Activated CD8-positive, alpha-beta memory T cell treated with anti-CD3 and anti-CD28 coated beads for 48 hours (primary cell): ENCODE measurements at places on chromosomes 3 and 15.

- no peak for DNase-seq
Observed at GRCh38 chr3:10284496-10284895, 8.3 kb downstream of the GHRL start.

- DNase-seq, result no peak
Observed at GRCh38 chr3:90095811-90096210, 988.4 kb downstream of the EPHA3 start.

DNA sequence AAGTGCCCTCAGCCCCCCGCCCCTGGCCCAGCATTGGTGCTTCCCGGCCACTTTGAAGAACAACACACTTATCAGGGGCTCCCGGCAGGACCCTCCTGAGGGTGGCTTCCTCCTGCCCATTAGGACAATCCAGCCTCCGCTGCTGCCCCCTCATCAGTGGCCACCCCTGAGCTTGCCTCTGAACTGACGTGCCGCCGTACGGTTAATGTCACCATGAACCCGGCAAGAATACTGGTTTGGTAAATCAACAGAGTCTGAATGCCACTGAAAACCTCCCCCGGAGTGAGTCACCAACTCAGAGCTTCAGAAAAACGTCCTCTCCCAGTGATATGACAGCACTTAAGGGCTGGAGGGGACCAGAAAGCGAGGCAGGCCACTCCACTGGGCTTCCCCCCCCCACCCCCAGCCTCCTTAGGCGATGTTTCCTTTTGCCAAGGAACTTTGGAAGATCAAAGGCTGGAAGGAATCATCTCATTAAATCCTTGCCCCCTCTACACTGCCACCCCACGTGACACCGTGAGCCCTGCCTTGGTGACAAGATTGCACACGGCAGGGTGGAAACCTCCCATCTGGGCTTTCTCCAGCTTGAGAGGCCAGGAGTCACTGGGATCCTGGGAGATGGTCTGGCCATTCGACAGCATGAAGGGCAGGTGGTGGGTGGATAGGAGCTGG, 142.1 kb downstream of the NUP210 start:
- DNase-seq, result no peak

GRCh38 chr3:195542316-195542697, 818 bp downstream of the PPP1R2 start:
- no peak for DNase-seq

- DNase-seq, result no peak
Observed at GRCh38 chr3:33458446-33458845, 18.2 kb upstream of the UBP1 start.

- no peak for DNase-seq
Observed at GRCh38 chr15:51310064-51310463, 28.3 kb downstream of the CYP19A1 start.

- no peak for DNase-seq
Observed at GRCh38 chr3:52396907-52397591, 47.9 kb downstream of the SEMA3G start.

DNA sequence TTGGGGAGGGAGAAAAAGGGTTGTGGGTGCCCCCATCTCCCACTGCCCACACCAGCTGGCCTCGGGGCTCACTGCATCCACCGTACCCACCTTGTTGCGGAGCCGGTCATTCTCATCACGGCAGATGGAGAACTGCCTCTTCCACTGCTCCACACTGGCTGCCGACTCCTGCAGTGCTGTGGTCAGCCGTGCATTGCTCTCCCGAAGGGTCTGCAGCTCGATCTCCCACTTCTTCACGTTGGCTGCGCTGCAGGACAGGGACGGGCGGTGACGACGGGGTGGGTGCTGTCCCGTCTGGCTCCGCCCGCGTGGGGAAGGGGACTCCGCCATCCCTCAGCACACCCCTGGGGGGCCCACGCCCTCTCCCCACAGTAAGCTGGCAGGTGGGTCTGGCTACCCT, 45.1 kb downstream of the WHAMM start:
- no peak for DNase-seq

DNA sequence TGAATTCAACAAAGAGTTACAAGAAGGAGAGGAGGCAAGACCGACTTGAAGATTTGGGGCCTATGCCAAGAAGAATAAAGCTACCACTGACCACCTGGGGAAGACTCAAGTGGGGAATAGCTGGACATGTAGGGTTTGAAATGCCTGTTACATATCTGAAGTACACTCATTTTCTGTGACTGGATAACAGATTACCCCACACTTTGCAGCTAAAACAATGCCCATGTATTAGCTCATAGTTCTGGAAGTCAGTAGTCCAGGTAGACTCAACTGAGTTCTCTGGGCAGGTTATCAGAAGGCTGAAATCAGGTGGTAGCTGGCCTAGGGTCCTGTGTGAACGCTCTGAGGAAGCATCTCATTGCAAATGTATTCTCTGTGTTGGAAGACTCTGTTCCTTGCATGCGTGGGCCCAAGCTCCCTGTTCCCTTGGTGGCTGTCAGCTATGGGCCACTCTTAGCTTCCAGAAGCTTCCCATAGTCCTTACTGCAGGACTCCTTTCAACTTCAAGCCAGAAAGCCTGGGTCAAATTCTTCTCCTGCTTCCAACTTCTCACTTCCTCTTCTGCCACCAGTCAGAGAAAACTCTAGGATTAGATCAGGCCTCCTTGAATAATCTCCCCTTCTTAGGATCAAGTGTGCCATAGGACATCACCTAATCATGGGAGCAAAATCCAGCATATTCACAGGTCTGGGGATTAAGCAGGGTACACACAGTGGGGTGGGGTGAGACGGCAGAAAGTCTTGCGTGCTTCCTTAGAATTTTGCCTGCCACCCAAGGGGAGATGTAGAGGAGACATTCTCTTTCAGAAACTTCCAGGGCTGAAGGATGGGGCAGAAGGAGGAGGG, 187.8 kb downstream of the SHQ1 start:
- DNase-seq, result no peak

DNA sequence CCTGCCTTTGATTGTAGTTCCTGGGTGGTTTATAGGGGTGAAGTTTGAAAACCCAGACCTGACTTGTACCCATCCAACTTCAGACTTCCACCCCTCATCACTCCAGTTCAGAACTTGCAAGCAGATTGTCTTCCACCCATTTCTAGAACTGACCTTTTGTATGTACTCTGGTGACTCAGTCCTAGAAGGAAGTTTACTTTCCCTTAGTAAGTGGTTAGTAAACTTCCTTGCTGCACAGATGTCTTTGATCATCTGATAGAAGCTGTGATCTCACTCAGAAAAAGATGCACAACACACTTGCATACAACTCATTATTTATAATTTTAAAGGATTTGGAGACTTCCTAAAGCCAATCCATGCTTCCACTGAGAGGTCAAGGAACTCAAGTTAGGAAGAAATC, 368.0 kb downstream of the MFSD1 start:
- no peak for DNase-seq

DNA sequence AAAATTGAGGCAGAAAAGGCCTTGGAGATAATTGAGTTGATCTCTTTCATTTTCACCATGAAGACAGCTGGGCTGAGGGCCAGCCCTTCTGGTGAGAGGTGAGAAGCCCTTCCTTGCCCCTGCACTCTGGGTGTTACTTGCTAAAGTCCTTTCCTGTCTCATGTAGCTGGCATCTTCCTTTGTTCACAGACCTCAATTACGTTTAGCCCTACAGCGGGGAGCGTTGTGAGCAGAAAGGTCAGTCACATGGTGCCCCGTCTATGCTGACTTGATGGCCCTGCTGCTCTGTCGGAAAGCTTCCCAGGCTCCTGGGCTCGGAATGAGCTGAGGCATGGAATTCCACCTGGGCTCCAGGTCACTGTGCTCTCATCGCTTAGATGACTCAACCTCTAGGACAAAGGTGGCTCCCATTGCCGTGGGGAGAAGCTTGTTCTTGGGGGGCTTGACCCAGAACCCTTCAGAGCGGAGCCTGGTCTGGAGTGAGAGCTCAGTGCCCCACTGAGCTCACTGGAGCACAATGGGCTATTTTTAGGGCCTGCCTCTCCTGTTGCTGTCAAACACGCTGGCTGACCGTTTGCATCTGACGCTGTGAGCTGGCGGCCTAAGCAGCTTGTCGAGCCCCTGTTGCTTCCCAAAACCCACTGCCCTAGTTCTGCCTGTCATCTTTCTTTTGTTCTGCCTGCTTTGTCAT, 47.0 kb downstream of the RPLP1 start:
- DNase-seq, result no peak

DNA sequence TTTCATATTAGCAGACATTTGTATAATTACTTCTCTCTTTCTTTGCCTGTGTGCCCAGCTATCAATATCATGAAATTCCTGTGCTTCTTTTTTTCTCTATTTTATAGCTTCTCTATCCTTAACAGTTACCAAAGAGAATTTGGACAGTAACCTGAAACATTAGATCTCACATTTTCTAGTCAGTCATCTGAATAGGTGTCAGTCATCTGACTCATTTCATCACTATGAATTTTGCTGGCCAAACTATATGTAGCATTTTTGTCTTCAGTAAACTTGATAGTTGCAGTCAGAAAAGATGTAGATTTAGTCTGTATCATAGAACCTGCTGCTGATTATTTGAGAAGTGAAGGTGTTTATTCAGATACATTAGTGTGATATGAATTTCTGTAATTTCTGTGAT, 52.6 kb downstream of the HMG20A start:
- DNase-seq, result no peak
